ENCODE measurements at places on chromosomes 11 and 22.
A peak's percentile ranks its signal among the peaks of the same experiment; 100 is the strongest.

GRCh38 chr11:48122656-48123055 is 94.0 kb upstream of the OR4B1 start:
- DNase-seq, result no peak

GRCh38 chr11:32334822-32335221 is 100.5 kb downstream of the WT1 start:
- no peak for DNase-seq

- no peak for DNase-seq
Measured at GRCh38 chr11:125995313-125995712, 49.5 kb downstream of the VSIG10L2 start.

DNA sequence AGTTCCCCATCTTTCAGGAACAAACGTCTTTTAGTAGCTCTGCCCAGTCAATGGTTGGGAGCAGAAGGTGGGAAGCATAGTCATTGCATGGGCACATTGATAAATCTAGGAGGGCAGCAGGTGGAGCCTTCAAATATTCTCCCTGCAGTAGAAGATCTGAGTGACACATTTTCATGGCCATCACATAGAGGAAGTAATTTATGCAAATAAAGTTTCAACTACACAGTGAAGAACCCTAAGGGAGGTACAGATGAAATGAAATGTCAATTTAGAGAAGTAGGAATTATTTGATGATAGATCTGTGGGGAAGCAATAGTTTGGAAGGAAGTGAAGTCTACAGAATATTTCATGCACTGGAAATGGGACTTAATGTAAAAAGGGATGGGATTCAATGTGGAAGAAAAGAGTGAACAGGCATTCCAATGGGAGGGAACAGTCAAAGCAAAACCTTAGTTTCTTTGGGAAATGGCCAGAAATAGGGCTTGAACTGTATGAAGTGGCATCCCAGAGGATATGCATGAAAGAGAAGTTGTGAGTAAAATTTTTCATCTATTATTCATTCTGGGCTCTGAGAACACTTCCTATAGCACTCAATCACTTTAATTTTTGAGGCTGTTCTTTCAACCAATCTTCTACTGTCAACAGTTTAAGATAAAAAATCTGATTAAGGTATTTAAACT is 256.2 kb upstream of the LUZP2 start:
- no peak for DNase-seq

DNA sequence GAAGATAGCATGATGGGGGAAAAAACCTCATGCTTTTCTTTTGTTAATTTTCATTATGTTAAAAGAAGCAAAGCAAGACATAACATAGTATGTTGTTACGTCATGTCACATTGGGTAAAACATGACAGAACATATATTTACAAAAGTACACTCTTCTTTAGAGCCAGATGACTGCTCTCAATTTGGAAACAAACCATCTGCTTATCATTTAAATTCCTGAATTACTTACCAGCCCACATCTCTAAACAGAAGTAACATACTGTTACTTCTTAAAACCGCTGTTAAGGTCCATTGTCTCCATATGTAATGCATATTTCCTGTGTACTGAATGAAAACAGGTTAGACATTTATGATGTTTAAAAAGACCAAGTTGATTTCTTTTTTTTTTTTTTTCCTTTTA is 100.0 kb downstream of the TMEM135 start:
- DNase-seq, result peak; percentile 51

- no peak for DNase-seq
Measured at GRCh38 chr22:42180349-42180842, 49.8 kb upstream of the CYP2D6 start.

DNA sequence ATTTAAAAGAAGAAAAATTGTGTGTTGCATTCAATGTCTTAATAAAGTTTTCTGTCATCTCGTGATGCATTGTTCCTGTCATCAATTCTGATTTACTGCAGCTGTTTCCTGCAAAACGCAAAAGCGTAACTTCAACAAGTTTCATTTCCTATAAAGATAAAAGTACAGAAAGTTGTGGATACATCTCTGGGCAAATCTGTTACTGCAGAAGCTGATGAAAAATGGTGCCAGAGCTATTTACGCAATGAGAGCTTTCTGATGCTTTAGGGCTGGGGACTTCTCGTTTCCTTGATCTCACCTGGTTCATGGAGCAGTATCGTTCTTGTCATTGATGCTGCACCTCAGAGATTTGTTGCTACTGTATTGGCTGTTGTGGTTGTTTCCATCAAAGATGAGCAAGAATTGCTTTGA is 15.5 kb upstream of the MS4A12 start:
- DNase-seq, result peak; percentile 3

- DNase-seq, result peak; percentile 29
Measured at GRCh38 chr11:10019906-10020682, 273.9 kb downstream of the SBF2 start.

DNA sequence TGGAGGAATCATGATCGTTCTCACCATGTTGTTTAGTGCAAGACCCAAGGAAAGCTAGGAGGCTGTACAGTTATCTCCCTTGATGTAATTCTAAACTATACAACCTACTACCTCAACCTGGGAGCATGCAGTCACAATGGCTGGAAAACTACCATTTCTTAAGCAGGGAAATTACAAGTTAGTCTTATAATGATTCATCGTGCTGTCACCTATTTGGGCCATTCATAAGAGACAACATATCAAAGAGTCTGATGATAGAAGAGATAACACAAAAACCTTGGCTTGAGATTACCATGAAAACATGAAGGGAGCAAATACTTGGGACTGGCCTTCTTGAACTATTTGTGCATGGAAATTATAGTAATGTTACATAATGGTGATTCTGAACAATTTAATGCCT is 30.5 kb upstream of the BLID start:
- no peak for DNase-seq

GRCh38 chr22:42324990-42325710 is 54.7 kb upstream of the TCF20 start:
- no peak for DNase-seq

DNA sequence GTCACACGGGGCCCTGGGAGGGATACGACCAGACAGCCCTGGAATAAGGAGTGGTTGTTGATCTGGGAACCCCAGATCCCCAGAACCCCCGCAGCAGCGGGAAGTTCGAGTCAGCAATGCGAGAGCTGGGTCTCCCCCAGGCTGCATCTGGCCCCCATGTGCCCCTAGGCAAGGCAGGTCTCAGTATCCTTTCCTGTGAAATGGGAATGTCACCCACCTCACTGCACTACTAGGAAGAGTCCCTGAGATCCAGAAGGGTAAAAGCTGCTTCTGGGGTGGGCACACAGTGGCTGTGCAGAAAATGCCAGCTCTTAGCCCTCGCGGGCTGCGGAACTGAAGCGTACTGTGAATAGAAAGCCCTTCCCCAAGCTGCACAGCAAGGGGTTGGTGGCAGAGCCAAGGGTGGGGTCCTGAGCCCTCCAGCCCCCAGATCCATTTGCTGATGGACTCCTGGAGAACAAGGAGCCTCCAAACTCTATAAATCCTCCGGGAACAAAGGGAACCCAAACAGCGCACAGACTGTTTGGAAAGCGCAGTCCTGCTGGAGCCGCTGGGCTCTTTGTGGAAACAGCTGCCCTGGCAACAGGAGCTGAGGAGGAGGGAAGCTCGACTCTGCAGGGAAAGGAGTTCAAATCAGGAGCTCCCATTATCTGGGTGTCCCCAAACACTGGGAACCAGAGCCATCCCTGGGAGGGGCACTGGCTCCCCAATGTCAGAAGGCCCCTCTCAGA is 68.2 kb upstream of the SHISAL1 start:
- peak; percentile 72 for DNase-seq

DNA sequence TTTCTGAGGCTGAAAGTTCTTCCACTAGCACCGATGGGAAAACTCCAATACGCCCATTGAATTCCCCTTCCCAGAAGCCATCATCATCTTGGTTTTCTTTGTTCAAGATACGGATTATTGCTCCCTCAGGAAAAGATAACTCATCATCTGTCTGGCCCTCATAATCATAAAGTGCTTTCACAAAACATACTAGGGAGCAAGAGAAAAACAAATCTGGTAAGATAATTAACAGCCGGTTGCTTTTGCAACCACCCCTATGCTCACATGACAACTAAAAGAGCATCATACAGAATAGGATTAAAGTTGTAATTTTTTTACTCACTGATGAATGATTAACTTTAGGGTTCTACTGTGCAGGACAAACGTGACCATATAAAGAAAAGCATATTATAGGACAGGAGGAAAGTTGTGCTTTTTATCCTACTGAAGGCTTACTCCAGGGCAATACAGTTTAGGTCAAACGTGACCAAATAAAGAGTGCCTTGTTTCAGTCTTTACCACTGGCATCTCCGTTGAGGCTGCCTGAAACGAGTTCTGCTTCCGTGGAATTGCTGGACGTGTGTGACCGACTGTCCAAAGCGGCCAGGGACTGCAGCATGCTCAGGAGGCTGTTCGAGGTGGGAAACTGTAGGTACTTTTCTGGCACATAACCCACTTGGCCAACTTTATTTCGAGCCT is 28.6 kb downstream of the ATG16L2 start:
- DNase-seq, result peak; percentile 47

GRCh38 chr11:115612046-115612730 is 108.0 kb upstream of the CADM1 start:
- DNase-seq, result no peak

- DNase-seq, result peak; percentile 44
Measured at GRCh38 chr22:50473855-50474671, 772 bp downstream of the SBF1 start.

GRCh38 chr11:105158436-105158835 is 18.9 kb upstream of the CARD18 start:
- no peak for DNase-seq
